ENCODE measurements at places on chromosomes 2 and 18. TPM values are rescaled to one million over a fixed set of nuclear protein-coding genes. Genes with fewer than 3 reads are reported as not detected.

GRCh38 chr18:52937840-52938239 is 597.8 kb downstream of the DCC start:
- no peak overlapping the region for H3K27ac ChIP-seq
- DNase-seq: no peak
- no peaks in the 10 kb centered on the region for H3K4me1 ChIP-seq

- no peaks in the 10 kb centered on the region for H3K36me3 ChIP-seq
- no peaks in the 10 kb centered on the region for H3K27me3 ChIP-seq
- no peaks in the 10 kb centered on the region for H3K4me1 ChIP-seq
- no peak overlapping the region for H3K4me3 ChIP-seq
These were observed 224.2 kb downstream of the NUP35 start for GRCh38 chr2:183348492-183348891.

DNA sequence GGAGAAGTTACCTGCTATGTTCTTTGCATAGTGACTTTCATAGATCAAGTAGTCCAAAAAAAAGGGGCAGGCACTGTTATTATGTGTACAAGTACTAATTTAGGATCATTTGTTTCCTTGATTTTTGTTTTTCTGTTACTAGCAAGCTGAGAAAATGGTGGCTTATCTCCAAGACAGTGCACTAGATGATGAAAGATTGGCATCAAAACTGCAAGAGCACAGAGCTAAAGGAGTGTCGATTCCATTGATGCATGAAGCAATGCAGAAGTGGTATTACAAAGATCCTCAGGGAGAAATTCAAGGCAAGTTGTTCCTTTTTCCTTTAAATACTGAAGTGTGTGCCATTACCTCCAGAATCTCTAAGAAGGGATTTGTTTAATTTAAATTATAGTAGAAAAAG is 19.6 kb upstream of the KCNJ13 start:
- no peaks in the 10 kb centered on the region for H3K27me3 ChIP-seq
- H3K36me3 ChIP-seq: peaks cover 17% of the 10 kb centered on the region
- no peak overlapping the region for H3K27ac ChIP-seq
- no peak overlapping the region for H3K4me3 ChIP-seq

GRCh38 chr2:127047054-127047453 is 59.9 kb downstream of the BIN1 start:
- H3K36me3 ChIP-seq: no peaks in the 10 kb centered on the region
- no peak overlapping the region for H3K4me3 ChIP-seq
- no peaks in the 10 kb centered on the region for H3K4me1 ChIP-seq
- no peaks in the 10 kb centered on the region for H3K27me3 ChIP-seq
- DNase-seq: peak; percentile 59

GRCh38 chr2:239271471-239271870 is 129.3 kb downstream of the HDAC4 start:
- no peaks in the 10 kb centered on the region for H3K4me1 ChIP-seq
- no peaks in the 10 kb centered on the region for H3K27me3 ChIP-seq
- no peak overlapping the region for H3K4me3 ChIP-seq
- H3K36me3 ChIP-seq: no peaks in the 10 kb centered on the region
- no peak for DNase-seq

DNA sequence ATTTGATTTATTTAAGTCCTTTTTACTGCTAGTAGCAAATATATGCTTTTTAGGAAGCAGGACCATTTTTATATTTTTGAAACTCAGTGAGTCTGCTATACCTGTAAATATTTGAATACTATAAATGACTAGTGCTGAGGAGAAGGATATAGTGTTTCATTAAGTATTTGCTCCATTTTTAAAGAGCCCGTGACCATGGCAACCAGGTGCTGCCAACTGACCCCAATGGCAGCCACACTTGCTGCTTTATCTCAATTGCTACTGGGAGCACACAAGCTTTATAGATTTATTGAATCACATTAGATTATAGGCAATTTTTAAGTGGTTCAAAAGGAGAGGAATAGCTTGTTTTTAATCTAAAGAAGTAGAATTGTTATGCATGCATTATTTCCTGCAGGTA is 142.0 kb downstream of the SCG2 start:
- no peak overlapping the region for H3K4me3 ChIP-seq
- H3K4me1 ChIP-seq: no peaks in the 10 kb centered on the region
- no peak for DNase-seq
- no peaks in the 10 kb centered on the region for H3K27me3 ChIP-seq
- H3K27ac ChIP-seq: no peak overlapping the region

GRCh38 chr18:14784133-14784532 is 36.2 kb downstream of the ANKRD30B start:
- H3K4me3 ChIP-seq: no peak overlapping the region
- H3K4me1 ChIP-seq: no peaks in the 10 kb centered on the region
- no peak overlapping the region for H3K27ac ChIP-seq
- H3K27me3 ChIP-seq: no peaks in the 10 kb centered on the region
- H3K36me3 ChIP-seq: no peaks in the 10 kb centered on the region

DNA sequence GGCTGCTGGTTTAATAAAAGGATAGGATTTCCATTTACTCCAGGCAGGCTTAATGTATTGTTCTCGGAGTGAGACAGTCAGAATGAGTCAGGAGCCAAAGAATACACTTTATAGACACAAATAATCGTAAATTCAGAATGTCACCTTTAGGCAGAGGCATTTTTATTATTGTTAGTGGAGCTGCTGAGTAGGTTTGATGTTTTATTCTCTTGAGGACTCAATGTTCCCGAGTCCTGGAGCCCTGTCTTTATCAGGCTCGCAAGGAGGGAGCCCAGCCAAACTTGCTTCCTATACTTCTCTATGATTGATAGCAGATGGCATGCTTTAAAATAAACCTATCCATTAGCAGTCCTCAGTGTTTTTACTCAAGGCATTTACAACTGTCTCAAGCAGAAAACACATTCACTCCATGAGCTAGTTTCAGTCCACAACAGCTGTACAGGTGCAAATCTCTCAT is 492.3 kb upstream of the ZEB2 start:
- H3K27me3 ChIP-seq: no peaks in the 10 kb centered on the region
- H3K4me3 ChIP-seq: no peak overlapping the region
- peaks cover 8% of the 10 kb centered on the region for H3K4me1 ChIP-seq
- DNase-seq: no peak
- H3K36me3 ChIP-seq: no peaks in the 10 kb centered on the region
- no peak overlapping the region for H3K27ac ChIP-seq

GRCh38 chr2:74081030-74081762 is 66.5 kb downstream of the BOLA3 start:
- no peak overlapping the region for H3K4me3 ChIP-seq
- H3K4me1 ChIP-seq: no peaks in the 10 kb centered on the region

DNA sequence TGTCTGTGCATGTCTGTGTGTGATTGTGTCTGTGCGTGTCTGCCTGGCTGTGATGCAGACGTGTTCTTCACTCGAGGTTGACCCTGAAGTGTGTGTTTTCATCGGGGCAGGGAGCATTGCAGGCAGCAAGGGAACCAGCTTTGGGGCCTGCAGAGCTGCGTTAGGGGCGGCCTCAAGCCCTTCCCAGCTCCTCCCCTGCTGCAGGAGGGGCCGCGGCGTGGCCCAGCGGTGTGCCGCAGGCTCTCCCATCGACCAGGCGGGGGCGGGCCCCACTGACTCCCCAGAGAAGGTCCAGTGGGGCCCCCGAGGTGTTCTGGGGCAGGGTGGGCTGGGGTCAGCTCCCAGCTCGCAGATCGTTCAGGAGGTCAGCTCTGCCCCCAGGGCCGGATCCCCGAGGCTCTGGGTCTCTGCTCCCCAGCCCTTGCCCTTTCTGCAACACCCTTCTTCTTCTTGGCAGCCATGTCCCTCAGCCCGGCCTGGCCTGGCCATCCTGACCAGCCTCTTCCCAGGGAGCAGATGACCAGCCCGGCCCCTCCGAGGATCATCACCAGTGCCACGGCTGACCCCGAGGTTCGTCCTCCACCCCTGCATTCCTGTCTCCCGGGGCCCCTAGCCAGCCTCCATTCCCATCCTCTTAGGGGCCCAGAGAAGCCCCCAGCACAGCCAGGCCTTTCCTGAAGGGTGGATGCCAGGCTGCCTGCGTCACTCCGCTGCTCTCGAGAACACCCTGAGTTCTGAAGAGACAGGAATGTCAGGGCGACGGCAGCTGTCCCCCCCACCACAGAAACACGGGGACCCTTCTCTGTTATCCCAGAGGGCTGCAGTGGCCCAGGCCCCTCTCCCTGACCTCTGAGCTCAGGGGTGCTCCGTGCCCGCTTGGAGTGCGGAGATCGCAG is 11.1 kb upstream of the KLHL30 start:
- no peak overlapping the region for H3K4me3 ChIP-seq
- no peak overlapping the region for H3K27ac ChIP-seq
- DNase-seq: no peak
- no peaks in the 10 kb centered on the region for H3K36me3 ChIP-seq
- H3K4me1 ChIP-seq: no peaks in the 10 kb centered on the region

- peaks cover 2% of the 10 kb centered on the region for H3K36me3 ChIP-seq
- no peaks in the 10 kb centered on the region for H3K4me1 ChIP-seq
- no peak overlapping the region for H3K4me3 ChIP-seq
- no peaks in the 10 kb centered on the region for H3K27me3 ChIP-seq
- no peak overlapping the region for H3K27ac ChIP-seq
These were observed 78.0 kb downstream of the SPOPL start for GRCh38 chr2:138579556-138579955.

- no peaks in the 10 kb centered on the region for H3K4me1 ChIP-seq
- H3K27me3 ChIP-seq: no peaks in the 10 kb centered on the region
- no peak overlapping the region for H3K27ac ChIP-seq
- no peak overlapping the region for H3K4me3 ChIP-seq
- peak; percentile 84 for DNase-seq
These were observed 70.1 kb upstream of the STPG4 start for GRCh38 chr2:47225061-47225783.

GRCh38 chr2:29382486-29382885 is 267.3 kb downstream of the CLIP4 start:
- no peak for DNase-seq
- H3K36me3 ChIP-seq: no peaks in the 10 kb centered on the region
- no peak overlapping the region for H3K4me3 ChIP-seq
- H3K4me1 ChIP-seq: no peaks in the 10 kb centered on the region
- no peak overlapping the region for H3K27ac ChIP-seq

GRCh38 chr18:10170375-10170774 is 256.6 kb downstream of the VAPA start:
- H3K36me3 ChIP-seq: no peaks in the 10 kb centered on the region
- H3K27me3 ChIP-seq: no peaks in the 10 kb centered on the region
- no peak overlapping the region for H3K4me3 ChIP-seq
- DNase-seq: no peak

GRCh38 chr2:76197428-76197827 is 486.7 kb upstream of the GCFC2 start:
- H3K27ac ChIP-seq: no peak overlapping the region
- H3K4me1 ChIP-seq: no peaks in the 10 kb centered on the region
- H3K27me3 ChIP-seq: no peaks in the 10 kb centered on the region
- DNase-seq: no peak
- H3K36me3 ChIP-seq: no peaks in the 10 kb centered on the region

DNA sequence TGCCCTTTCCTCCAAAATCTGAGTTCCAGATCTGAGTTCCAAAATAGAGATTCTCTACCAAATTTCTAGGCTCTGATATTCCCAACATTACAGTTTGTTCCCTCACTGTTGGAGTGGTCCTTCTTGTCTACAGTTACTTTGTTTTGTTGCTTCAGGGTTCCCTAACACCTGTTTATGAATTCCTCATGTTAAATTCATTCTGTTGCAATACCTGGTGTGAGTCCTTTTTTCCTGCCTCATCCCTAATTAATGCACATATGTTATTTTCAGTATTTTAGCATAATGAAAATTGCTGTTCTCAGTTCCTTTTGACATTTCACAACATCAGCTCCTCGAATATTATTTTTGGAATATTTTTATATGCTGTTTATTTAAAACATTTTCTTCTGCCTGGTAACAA is 16.2 kb downstream of the SERPINB13 start:
- no peak for DNase-seq
- H3K27me3 ChIP-seq: no peaks in the 10 kb centered on the region
- H3K4me1 ChIP-seq: no peaks in the 10 kb centered on the region
- no peak overlapping the region for H3K4me3 ChIP-seq
- no peaks in the 10 kb centered on the region for H3K36me3 ChIP-seq

DNA sequence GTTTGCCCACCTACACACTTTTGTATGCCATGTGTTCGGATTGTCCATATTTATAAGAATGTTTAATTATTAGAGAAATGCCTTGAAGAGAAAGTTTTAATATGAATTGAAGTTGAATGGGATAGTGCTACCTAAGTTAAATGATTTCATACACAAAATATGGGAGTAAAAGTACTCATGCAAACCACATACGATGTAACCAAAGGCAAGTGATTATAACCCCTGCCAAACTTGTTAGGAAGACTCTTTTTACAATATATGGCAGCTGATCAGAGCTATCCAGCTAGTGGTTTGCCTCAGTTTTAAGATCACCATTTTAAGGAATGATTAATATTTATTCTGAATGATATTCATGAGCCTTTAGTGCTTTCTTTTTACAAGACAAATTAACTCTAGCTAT is 106.7 kb downstream of the MYO1B start:
- no peak overlapping the region for H3K27ac ChIP-seq
- no peak for DNase-seq
- no peaks in the 10 kb centered on the region for H3K27me3 ChIP-seq
- H3K4me3 ChIP-seq: no peak overlapping the region
- H3K4me1 ChIP-seq: no peaks in the 10 kb centered on the region
- H3K36me3 ChIP-seq: no peaks in the 10 kb centered on the region

DYNC2LI1 gene
- 24.6 TPM for total RNA-seq

RAPH1 gene
- total RNA-seq: 74.2 TPM

PLEKHB2 gene
- total RNA-seq: 41.3 TPM

TXNDC2 gene
- 0.65 TPM for total RNA-seq

SGPP2 gene
- not detected for total RNA-seq

ABCB11 gene
- total RNA-seq: 0.21 TPM

All from aorta (tissue), 5 donors.